ENCODE measurements at places on chromosomes 12 and 14.

- no peak for DNase-seq
Observed at GRCh38 chr12:43177276-43177675, 374.7 kb downstream of the ADAMTS20 start.

GRCh38 chr12:52245962-52246569 is 13.0 kb downstream of the KRT7 start:
- DNase-seq = no peak

DNA sequence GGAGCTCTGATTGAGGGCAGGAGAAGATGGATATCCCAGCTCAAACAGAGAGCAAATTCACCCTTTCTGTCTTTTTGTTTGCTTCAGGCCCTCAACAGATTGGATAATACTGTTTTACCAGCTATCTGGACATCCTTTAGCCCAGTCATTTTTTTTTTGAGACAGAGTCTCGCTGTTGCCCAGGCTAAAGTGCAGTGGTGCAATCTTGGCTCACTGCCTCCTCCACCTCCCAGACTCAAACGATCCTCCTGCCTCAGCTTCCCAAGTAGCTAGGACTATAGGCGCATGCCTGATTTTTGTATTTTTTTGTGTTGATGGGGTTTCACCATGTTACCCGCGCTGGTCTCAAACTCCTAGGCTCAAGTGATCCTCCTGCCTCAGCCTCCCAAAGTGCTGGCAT is 40.8 kb downstream of the ARF6 start:
- no peak for DNase-seq

GRCh38 chr14:76289276-76289675 is 86.7 kb upstream of the ESRRB start:
- no peak for DNase-seq

GRCh38 chr14:66982247-66982646 is 207.0 kb upstream of the GARIN2 start:
- DNase-seq = no peak

- no peak for DNase-seq
Observed at GRCh38 chr12:73421832-73422231, 1115.8 kb upstream of the ATXN7L3B start.

DNA sequence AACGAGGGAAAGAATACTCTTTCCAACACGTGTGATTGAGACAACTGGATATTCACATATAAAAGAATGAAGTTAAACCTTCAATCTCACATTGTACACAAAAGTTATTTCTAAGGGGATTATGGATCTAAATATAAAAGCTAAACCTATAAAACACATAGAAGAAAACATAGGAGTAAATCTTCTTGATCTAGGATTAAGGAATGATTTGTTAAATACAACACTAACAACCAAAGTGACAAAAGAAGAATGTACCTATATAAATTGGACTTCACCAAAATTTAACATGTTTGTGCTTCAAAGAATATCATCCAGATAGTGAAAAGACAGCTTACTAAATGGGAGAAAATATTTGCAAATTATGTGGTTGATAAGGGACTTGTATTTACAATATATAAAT is 36.9 kb upstream of the DLGAP5 start:
- no peak for DNase-seq

DNA sequence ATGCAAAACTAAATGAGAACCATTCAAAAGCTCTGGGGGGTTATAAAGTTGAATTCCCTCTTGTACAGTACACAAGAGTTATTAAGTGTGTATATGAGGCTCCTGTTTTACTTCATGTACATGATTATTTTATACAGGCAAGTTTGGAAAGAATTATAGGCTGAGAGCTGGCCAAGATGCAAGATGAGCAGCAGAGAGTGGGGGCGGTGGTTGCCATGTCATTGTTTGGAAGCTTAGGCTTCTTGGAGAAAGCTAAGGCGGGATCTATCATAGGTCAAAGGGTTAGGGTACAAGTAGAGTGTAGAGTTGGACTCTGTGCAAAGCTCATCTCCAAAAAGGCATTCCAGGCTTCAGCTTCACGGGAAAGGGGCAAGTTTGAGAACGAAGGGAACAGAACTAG is 297.1 kb upstream of the TBX3 start:
- DNase-seq = no peak

DNA sequence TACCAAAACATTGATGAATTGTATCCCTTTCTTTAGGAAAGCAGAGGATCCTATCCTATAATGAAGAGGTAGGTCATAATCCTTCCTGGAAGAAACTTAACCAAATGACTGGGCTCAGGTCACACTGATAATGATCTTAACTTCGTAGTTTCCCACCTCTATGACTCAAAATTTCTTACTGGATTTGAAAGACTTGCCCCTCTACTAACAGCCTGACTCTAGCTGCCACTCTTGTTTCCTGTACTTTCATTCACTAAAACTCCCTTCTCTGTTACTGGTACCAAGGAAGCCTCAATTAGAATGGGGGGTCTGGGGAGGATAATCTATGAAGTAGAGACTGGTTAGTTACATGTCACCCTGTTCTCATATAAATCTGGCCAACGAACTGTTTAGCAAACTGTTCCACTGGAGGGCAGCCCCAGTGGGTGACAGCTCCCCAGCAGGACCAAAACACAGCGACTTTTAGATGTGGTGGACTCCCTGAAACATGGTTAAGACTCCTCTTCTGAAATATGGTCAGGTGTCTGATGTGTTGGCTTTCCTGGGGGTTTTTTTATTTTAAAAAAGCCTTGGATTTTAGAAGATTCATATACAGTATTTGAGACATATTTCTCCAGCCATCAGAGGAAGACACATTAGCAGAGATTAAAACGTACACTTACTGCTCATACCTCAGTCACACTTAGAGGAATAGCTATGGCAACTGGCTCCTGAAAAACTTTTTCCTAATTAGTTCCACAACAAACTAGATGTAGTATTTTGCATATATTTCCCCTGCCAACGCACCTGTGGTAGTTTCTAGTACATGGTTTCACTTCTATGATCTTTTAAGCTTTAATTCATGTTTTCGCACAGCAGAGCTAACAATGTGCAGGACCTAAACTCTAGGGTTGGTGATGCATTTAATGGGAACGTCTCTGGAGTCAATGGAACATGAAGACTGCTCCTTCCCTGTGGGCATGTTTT is 72.3 kb downstream of the ACADS start:
- no peak for DNase-seq

GRCh38 chr14:86334355-86334754 is 804.4 kb downstream of the FLRT2 start:
- no peak for DNase-seq

GRCh38 chr12:94179723-94180122 is 31.3 kb downstream of the PLXNC1 start:
- DNase-seq = no peak

DNA sequence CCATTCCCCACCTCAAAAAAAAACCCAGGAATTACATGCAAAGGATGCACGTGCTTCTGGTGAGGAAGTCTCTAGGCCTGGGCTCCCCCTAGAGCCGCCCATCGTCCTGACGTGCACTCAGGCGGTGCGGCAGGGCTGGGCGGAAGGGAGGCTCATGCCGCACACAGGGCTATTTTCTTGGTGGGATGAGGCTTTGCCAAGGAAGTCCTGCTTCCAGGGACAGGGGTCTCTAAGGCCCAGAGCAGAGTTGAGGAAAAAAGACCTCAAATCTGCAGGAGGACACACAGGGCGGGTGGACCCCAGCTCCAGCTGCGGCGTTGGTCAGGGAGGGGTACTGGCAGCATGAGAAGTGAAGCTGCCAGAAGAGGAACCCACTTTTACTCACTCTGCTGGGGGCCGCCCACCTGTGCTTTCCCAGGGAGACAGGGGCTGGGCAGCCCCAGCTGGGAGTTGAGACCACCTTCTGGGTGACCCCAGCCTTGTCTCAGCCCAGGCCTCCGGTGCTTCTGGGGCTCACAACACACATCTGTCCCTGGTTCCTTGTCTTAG is 4.2 kb downstream of the RHOF start:
- peak; percentile 26 for DNase-seq

- no peak for DNase-seq
Observed at GRCh38 chr12:4047421-4047820, 174.2 kb upstream of the PARP11 start.

DNA sequence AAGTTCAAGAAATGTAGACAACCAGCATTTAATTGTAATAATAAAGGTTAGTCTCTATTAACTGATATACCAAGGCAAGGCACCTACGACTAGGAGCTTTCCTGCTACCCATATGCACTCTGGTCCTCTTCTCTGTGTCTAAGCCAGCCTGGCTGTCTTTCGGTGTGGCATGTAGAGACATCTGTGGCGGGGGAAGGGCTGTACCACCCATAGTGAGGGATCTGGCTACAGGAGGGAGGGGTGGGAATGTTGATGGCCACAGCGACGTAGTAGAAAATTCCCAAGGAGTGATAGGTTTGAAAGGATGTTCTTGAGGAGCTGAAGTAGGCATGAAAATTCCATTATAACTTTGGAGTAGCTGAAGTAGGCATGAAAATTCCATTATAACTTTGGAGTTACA is 344.2 kb downstream of the ATP23 start:
- no peak for DNase-seq

GRCh38 chr14:84581041-84581440 is 948.9 kb upstream of the FLRT2 start:
- no peak for DNase-seq

GRCh38 chr14:35776823-35777222 is 32.3 kb downstream of the RALGAPA1 start:
- no peak for DNase-seq

DNA sequence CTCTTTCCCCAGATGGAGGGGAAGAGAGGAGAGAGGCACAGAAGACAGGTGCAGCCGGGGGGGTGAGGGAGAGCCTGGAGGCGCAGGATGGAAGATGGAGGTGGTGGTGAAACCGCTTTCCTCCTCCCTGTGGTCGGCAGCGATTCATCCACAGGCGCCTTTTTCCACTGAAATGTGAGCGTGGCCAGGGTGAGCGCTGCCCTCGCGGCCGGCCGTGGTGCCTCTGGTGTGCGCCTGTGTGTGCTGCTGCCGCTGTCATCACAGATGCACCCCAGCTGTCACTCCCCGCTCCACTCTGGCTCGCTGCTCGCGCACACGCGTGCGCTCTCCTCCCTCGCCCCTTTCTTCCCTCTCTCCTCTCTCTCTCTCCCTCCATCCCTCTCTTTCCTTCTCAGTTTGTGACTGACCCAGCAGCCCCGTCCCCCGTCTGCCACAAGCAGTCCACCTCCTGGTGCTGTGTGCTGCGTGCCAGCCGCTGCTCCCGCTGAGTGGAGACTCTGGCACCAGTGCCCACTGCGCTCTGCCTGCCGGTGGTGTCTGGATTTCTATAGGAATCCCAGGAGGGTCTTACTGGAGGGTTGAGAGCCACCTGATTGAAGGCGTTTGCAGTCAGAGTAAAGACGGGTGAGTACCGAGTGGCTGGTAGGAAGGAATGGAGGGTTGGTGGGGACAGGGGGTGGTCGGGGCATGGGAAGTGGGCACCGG is at the start of gene LRTM2:
TSS of gene LRTM2 (plus strand) at position 375 of the 705 bp plus-strand sequence. CDS start 7,584 bp downstream, outside the sequence.
- no peak for DNase-seq

- DNase-seq = no peak
Observed at GRCh38 chr12:21144309-21144708, 13.3 kb downstream of the SLCO1B1 start.

DNA sequence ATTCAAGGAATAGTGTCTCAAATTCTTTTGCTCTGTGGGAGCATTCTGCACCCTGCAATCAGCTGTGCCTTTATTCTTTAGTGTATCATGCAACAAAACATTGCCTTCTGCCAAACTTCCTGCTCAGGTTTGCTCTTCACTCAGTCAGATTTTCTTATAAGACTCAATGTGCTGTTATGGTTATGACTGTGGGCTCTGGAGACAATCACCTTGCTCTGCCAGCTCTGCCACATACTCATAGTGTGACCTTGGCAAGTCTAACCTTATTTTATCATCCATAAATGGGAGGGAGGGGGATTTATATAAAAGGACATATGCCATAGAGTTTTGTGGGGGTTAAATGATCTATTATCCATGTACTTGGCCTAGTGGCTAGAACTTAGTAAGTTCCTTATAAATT is 51.3 kb downstream of the SRGAP1 start:
- no peak for DNase-seq

GRCh38 chr12:88854260-88854659 is 274.0 kb upstream of the KITLG start:
- DNase-seq = no peak

- peak; percentile 29 for DNase-seq
Observed at GRCh38 chr14:49971156-49972130, 78.6 kb downstream of the ARF6 start.

- no peak for DNase-seq
Observed at GRCh38 chr14:101114726-101115515, 211.4 kb upstream of the RTL1 start.

DNA sequence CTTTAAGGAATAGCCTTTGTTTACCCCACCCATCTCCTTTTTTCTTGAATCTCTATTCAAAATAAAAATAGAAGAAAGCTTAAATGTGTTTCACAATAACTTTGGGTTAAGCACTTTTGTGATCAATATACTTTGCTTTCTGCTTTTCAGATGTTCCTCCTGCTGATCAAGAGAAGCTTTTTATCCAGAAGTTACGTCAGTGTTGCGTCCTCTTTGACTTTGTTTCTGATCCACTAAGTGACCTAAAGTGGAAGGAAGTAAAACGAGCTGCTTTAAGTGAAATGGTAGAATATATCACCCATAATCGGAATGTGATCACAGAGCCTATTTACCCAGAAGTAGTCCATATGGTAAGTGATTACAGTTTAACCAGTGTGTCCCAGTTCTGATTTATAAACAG is 95.0 kb downstream of the PPP2R5C start:
- DNase-seq = no peak

DNA sequence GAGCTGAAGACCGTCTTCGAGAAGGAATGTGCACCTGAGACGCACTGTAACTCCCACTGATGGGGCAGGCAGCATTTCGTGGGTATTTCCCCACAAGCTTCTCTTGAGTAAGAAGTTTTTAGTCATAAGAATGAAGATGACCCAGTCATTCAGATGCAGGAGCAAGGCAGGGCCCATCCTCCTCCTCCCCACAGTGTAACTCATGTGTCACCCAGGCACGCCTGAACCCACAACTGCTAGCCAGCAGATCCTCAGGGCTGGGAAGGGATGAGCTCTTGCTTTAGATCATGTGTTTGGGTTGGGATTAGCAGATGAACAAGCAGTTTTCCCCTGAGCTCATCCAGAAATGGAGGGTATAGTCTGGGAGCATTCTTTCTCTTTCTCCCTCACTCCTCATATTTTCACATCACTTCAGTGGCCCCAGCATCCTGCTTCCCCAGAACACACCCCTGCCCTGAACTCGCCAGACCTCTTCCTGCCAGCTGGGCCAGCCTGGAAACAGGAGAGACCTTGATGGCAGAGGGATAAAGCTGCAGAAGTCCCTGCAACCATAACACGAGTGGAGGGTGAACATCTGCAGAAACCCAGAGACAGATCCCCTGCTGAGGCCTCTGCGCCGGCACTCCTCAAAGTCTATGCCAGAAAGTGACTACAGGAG is 73.3 kb downstream of the B4GALNT3 start:
- no peak for DNase-seq

GRCh38 chr14:101808894-101809670 is 47.6 kb downstream of the PPP2R5C start:
- no peak for DNase-seq

GRCh38 chr12:97748298-97748697 is 285.7 kb downstream of the RMST start:
- no peak for DNase-seq
